Keratinocyte (primary cell): ENCODE measurements at places on chromosomes 11 and 22.

DNA sequence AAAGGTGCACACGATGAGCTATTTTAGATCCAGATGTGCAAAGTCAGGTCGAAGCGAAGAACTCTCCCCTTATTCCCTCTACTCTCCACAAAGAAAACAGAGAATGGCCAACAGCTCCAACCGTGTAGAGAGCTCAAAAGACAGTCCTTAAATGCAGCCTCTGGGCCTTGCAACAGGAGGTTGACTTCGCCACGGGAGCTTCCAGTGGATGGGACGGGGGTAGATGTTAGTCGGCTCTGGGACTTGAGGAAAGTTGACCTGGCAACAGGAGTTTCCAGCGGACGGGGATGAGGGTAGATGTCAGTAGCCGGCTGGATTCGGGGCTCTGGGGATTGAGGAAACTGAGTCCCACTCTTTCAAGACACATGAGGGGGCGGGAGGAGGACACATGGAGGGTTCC is 450.4 kb downstream of the BRD1 start:
- DNase-seq, result no peak

DNA sequence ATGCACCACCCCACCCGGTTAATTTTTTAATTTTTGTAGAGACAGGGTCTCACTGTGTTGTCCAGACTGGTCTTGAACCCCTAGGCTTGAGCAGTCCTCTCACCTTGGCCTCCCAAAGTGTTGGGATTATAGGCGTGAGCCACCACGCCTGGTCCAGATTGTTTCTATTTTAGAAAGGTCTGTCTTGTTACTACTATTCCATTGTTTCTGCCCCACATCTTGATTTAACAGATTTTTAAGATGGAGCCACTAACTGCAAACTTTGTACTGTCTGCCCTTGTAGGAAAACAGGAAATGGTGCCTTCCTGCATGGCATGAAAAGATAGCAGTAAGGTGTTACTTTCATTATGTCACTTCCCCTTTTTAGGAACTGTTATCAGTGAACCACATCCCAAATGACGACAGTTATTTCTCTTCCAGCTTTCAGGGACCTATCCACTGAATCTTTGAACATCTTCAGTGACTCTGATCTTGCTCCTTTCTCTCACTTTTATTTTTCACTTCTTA is 23.2 kb downstream of the TAF1D start:
- DNase-seq, result no peak

DNA sequence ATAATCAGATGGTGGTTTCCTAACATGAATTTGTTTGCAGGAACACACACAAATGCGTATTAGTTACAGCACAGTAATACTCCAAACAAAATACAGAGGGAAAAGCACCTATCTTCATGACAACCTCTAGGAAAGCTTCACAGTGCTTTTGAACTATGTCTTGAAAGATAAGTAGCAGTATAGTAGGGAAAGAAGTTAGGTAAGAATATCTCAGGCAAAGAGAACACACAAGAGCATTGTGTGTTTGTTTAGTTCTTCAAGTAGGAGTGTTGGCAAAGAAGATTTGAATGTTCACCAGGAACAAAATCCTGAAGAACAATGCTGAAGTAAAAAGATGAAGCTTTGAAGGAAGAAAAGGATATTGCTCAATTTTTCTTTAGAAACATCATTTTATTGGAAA is 54.1 kb downstream of the ANO5 start:
- no peak for DNase-seq

- no peak for DNase-seq
These were observed 104.2 kb downstream of the MICAL3 start for GRCh38 chr22:17920145-17920605.

GRCh38 chr22:45308391-45308956 is 1.3 kb upstream of the FAM118A start:
- no peak for DNase-seq

- DNase-seq, result no peak
These were observed 78.7 kb downstream of the BDNF start for GRCh38 chr11:27621405-27622161.

DNA sequence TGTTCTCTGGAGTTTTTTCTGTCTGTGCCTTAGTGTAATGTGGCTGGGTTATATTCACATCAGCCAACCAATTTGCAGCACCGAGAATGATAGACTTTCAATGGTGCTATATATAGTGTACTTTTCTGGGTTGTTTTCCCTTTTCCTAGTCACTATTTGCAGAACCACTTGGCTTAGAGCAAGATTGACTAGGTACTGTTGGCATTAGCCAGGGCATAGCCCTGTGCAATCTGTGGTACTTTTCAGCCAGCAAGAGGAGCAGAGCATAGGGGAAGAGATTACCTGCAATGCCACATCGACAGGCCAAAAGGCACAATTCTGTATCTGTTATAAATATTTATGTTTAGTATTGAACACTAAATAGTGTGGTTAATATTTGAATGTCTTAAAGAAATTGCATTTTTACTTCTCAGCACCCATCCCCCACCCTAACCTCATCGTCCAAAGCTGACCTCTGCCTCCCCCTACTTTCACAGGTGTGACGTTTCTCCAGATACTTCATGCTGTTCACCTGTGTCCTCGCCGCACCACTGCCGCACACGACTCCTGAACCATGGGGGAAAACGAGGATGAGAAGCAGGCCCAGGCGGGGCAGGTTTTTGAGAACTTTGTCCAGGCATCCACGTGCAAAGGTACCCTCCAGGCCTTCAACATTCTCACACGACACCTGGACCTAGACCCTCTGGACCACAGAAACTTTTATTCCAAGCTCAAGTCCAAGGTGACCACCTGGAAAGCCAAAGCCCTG is 51.4 kb downstream of the MICAL2 start:
- DNase-seq, result no peak

- DNase-seq, result no peak
These were observed 10.2 kb upstream of the AMPD3 start for GRCh38 chr11:10444725-10445315.

- DNase-seq, result no peak
These were observed 3.6 kb upstream of the SEPTIN5 start for GRCh38 chr22:19710769-19711106.
